ENCODE measurements at places on chromosomes 3 and 15.

- DNase-seq: no peak
Measured at GRCh38 chr3:188123170-188123905, 30.6 kb upstream of the LPP start.

DNA sequence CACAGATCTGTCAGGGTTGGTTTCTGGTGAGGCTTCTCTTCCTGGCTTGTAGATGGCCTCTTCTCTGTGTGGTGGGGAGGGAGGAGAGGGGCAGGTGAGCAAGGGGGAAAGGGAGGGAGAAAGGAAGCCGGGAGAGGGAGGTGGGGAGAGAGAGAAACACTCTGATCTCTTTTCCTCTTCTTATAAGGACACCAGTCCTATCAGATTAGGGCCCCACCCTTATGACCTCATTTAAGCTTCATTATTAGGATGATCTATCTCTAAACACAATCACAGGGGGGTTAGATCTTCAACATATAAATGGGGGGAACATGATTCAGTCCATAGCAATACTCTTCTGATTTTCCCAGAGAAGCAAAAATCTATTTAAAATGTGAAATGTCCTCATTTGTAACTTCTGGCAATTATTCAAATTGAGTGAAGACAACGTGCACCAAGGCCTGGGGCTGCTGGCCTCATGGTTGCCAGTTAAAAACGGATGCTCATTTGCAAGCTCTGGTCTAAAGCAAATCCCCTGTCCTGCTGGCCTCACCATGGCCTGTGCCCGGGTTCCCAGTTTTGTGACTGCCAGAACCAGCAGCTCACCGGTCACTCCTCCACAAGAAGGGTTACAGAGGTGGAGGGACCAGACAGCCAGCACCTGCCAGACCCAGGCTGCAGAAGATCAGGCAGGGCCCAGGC lies 8.3 kb downstream of the POMGNT2 start:
- DNase-seq: no peak

DNA sequence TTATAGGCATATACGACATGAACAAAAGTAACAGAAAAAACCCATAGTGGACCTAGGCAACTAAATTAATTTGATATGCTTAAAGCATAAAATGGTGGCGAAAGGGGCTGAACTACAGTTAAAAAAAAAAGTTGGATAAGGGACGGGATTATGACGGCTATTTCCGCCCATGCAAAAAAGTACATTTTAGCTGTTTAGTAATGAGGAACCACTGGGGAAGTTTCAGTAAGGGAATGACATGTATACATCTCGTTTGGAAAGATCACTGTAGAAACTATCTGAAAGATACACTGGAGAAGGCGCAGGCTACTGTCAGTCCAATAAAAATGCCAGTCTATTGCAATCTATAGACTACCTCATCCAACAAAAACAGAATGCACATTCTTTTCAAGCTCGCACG lies 65.6 kb downstream of the ZNF148 start:
- no peak for DNase-seq

- DNase-seq: no peak
Measured at GRCh38 chr15:26115229-26115943, 252.3 kb upstream of the ATP10A start.

GRCh38 chr15:80171787-80172186 lies 19.0 kb downstream of the FAH start:
- DNase-seq: no peak

- no peak for DNase-seq
Measured at GRCh38 chr15:59689626-59690236, 611 bp upstream of the BNIP2 start.

- DNase-seq: no peak
Measured at GRCh38 chr15:32852771-32853170, 135.0 kb downstream of the GREM1 start.

DNA sequence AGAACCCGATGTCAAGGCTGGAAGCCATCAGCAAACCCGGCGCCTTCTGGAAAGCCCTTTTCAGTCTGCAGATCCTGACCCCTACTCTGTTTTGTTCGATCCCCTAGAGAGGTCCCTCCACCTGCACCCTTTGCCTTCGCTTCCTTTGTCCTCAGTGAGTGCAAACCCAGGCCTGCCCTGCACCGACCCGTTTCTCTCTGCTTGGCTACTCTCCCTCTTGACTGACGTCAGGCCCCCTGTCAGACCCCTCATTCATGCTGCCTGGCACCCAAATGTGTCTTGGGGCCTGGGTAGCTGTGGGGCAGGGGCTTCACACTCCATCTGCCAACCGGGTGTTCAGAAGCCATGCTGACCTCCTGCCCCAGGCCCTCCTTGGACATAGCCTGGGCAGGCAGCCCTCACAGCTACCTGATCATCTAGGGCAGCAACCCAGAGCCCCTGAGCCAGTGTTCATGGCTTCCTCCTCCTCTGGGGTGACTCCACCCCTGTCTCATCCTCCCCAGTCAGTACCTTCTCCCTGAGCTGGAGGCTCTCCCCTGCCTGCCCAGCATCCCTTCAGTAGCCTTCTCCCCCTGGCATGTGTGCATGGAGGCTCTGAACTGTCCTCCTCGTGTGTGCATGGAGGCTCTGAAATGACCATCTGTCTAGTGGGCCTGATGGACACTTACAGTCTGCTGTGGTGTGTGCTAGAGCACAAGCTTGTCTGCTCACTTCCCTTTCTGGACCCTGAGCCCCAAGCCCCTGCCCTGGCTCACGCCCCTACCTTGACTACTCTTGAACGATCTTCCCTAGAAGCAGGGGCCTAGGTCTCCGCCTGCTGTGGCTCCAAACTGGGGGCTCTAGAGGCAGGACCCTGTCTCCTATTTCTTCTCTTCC lies 69.4 kb downstream of the EXOG start:
- DNase-seq: no peak

- no peak for DNase-seq
Measured at GRCh38 chr15:68732451-68732850, 88.2 kb downstream of the ANP32A start.

DNA sequence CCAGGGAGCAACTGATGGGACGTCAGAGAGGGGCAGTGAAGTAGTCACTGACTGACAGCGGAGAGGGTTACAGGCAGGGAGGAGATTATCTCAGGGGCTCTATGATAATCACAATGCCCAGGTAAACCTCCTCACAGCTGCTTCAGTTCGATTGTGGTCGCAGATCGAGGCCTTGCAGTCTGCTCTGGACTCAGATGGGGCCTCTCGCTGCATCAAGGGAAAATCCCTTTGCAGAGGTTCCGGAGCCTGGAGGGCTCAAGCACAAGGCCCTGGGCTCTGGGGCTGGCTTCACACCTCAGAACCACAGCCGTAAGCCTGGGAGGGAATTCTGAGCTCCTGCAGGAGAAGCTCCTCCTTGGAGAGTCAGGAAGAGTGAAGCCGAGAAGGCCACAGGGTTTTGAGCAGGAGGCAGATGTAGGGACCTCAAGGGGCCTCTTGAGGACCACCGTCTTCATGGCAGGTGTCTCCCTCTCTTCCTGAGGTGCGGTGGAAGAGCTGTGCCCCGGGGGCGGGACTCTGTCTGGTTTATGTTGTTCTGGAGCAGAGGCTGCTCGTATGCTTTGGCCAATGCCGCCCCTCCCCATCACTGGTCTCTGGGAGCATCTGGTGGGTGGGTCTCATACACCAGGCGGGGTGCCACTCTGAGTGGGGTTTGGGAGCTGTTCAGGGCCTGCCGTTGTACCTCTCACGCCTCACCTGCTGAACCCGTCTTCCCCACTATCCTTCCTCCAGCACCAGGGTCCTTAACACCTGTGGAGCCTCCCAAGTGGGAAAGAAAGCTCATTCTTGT lies 19.5 kb upstream of the SNRPA1 start:
- no peak for DNase-seq

DNA sequence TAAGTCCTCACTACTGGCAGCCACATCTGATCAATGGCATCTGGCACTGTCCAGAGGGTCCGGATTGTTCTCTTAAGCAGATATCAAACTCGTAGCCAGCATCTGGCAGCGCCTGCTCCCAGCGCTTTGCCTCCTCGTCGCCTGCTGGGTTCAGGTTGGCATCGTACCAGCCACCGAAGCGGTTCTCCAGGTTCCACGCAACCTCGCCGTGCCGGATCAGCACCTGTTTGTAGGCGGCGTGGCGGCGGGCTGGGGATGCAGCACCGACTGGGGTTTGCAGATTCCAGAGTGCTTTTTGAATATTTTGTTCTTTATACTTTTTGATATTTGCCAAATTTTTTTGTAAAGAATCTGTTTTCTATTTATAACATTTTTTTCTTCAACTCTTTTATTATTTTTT lies 111.6 kb downstream of the NR2F2 start:
- no peak for DNase-seq

DNA sequence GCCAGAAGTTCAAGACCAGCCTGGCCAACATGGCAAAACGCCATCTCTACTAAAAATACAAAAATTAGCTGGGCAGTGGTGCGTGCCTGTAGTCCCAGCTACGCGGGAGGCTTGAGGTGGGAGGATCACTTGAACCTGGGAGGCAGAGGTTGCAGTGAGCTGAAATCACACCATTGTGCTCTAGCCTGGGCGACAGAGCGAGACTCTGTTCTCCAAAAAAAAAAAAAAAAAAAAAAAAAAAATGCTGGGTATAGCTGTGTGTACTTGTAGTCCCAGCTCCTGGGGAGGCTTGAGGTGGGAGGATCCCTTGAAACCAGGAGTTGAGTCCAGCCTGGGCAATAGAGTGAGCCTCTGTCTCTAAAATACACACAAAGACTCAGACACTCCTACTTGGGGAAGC lies 32.0 kb downstream of the PPP1R2 start:
- no peak for DNase-seq

DNA sequence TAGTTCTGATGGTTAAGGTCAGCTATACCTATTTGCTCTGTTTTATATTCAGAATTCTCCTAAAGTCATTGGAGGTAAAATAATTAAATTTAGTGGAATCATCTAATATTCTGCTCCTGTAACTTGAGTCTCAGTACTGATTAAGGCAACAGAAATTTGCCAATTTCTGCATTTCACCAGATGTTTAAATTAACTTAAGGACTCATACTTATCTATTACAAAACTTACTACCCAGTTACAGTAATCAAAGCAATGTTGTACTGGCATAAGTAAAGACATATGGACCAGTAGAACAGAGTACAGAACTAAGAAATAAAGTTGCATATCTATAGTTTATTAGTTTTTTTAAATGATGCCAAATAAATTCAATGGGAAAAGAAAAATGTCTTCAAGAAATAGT lies 1043.8 kb downstream of the OTOL1 start:
- no peak for DNase-seq

DNA sequence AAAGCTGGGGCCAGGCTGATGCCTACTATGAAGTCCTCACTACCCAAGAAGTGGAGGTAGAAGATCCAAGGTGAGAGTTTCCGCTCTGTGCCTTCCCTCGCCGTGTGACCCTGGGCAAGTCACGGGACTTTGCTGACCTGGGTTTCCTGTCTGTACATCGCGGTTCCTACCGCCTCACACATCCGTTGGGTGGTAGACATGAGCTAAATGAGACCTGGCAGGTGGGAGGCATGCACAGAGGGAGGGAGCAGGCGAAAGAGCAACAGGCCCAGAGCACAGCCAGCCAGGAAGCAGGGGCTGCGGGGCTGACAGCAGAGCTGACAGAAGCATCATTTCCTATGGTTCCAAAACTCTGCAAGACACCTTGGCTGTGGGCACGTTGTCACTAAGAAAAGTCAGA lies 157.3 kb upstream of the BHLHE40 start:
- DNase-seq: no peak

- DNase-seq: no peak
Measured at GRCh38 chr15:66829551-66830121, 127.6 kb downstream of the SMAD6 start.

DNA sequence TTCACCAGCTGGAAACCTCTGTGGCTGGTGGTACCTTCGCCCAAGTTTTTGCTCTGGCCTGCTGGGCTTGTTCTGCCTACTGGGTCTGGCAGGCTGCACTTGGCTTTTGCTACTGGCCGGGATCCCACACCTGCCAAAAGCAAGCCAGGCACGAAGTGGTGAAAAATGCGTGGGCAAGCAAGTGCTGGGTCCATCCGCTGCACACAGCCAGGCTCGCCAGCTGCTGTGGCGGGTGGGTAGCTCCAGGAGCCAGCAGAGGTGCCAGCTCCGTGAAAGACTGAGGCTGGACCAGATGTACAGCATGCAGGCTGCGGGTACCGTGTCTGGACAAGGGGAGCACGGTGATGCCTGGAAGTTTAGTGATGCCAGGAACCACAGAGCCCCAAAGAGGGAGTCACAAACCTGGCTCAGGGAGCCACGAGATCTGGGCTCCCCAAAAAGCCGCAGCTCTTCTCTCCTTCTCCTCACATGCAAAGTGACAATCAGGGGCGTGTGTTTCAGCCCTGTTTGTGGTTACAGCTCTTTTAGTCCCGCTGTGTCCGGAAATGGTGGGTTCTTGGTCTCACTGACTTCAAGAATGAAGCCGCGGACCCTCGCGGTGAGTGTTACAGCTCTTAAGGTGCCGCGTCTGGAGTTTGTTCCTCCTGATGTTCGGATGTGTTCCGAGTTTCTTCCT lies 1455.6 kb upstream of the GBE1 start:
- no peak for DNase-seq

GRCh38 chr15:38054488-38054887 lies 120.0 kb downstream of the TMCO5A start:
- no peak for DNase-seq

- DNase-seq: no peak
Measured at GRCh38 chr15:76196269-76197231, 114.7 kb downstream of the ETFA start.

- no peak for DNase-seq
Measured at GRCh38 chr3:134795746-134796280, 753 bp downstream of the EPHB1 start.

GRCh38 chr15:62726461-62726860 lies 316.1 kb upstream of the TPM1 start:
- DNase-seq: no peak
